ENCODE measurements at places on chromosomes 11 and 22.

DNA sequence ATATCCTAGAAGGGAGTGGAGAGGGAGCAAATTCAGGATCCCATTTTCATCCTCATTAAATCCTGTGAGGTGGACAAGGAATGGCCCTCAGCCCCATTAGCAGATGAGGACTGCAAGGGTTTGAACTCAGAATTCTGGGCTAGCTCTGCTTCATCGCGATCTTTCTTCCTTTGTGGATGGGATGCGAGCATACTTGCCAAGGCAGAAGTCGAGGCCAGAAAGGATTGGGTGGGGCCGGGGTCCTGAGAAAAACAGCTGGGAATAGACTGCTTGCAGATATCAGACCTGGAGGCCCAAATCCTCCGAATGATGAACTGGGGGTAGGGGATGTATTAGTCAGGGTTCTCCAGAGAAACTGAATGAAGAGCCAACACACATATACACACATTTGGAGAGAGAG lies 179.0 kb downstream of the CHST1 start:
- no peak for ATAC-seq

GRCh38 chr11:45884596-45885185 lies 760 bp upstream of the MAPK8IP1 start:
- ATAC-seq, result no peak

- ATAC-seq, result no peak
These were observed 60.2 kb downstream of the SLN start for GRCh38 chr11:107651672-107652071.

DNA sequence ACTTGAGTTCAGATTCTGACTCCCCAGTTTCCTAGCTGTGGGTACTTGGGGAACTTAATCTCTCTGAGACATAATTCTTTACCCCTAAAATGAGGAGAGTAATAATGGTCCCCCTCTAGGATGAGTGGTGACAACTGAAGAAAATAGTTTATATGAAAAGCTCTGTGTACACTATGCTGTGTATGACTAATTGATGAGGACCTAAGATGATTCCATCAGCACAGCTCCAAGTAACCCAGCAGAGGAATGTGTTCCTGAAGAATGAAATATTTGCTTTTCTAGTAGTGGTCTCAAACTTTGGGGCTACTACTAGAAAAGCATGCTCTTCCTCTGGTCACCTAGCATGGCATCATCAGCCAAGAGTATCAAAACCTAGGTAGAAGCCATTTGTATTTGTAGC lies 217.3 kb upstream of the NARS2 start:
- no peak for ATAC-seq

DNA sequence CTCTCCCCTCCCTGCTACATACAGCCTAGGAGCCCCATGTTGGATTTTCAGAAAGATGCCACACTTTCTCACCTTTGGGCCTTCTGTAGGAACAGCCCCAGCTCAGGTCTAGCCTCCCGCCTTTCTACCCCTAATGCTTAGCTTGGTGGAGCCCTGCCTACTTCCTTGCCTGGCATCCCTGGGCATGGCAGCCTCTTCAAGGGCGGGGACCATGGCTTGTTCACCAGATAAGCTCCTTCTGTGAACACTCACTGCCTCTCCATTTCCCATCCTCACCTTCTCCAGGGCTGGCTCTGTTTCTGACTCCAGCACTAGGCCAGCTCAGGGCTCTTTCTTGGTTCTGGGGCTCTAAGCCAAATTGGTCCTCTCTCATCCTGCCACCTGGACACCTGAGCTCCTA lies 1.4 kb downstream of the SEPTIN3 start:
- ATAC-seq, result no peak

DNA sequence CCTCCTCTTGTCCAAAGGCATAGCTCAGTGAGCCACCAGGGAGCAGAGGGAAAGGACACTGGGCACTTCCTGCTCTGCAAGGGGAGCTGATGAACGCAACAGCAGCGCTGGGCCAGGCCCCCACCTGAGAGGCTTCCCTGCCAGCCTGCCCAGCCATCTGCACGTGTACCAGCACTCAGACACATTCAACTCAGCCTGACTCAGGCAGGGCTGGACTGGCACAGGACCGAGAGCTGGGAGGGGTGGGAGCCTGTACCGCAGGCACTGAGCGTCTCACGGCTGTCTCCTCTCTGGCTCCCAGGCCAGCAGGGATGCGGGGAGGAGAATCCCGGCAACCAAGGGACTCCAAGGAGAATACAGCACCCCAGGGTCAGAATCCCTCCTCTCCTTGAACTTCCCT lies 411.8 kb downstream of the CTTN start:
- ATAC-seq, result no peak

GRCh38 chr11:99803501-99803900 lies 782.8 kb downstream of the CNTN5 start:
- ATAC-seq, result no peak

DNA sequence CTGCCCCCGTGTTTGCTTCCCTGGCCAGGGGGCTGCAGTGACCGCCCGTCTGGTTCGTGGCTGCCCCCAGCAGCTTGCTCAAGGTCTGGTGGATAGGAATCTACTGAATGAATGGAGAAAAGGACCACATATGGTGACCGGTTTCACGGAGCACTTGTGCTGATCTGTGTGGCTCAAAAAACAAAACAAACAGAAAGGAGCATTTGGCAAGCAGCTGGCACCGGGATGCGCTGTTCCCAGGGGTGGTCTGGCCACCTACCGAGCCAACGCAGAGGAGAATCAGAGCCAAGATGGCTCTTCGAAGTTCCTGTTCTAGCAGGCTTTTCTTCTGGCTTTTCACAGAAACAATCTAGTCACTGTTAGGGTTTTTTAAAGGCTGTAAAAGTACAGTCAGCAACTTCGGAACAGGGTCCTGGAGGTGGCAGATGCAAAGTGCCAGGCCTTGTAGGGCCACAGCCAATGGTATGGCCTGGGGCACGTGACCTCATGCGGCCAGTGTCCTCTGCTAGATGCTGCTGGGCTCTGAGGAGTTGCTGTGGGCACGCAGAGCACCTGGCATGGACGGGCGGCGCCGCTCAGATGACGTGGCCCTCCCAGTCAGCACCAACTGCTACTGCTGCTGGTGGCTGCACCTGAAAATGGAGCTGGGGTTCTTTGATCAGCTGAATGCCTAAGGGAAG lies 27.3 kb upstream of the PACSIN2 start:
- no peak for ATAC-seq

DNA sequence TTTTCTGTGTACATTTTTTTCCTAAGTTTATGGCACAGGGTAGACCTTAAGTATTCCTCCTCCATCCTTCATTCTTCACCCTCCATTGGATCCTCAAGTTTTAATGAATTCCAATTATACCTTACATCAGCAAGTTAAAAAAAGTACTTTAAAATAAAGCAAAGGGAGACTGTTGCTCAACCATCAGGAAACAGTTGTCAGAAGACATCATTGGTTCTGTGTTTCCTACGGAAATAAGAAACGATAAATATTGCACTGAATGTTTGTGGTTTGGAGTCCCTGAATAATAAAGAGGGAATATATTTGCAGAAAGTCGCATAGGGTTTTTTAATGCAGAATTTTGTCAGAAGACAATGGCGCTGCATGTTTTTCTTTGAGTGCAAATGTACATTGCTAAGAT lies 28.1 kb upstream of the LDHA start:
- no peak for ATAC-seq

DNA sequence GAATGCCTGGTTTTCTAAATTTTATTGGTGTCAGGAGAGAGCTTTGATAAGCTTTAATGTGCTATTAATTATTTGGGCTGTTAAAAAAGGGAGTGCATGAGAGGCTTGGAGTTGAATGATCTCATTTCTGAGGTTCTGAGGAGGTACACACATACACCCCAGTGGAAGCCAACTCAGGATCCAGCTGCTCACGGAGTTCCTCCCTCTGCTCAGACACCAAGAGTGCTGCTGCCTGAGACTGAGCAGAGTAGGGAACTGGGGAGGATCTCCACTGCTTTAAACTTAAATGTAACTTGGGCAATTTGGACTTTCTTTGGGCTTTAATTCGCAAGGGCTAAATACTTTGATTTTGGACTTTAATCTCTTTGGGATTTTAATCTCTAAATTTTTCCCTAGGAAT lies 414.4 kb upstream of the CADM1 start:
- no peak for ATAC-seq

DNA sequence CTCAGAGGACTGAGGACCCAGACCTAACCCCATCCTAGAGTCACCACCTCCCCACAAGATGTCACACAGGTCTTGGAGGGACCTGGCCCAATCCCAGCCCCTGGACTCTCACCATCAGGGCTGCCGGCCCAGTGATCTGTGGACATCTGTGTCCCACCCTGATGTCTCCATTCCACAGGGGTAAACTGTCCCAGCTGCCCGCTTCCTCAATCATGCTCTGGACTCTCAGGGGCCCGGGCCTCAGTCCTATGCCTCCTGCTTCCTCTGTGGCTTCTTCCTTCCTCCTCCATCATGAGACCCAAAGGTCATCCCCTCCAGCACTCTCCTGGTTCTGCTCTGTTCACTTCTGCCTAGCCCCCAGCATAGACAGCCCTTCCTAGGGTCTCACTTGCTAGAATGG lies 32.2 kb downstream of the ARAP1 start:
- no peak for ATAC-seq

- no peak for ATAC-seq
These were observed 12.6 kb downstream of the CHST1 start for GRCh38 chr11:45652781-45653180.

- ATAC-seq, result no peak
These were observed 43.8 kb downstream of the MAP6 start for GRCh38 chr11:75625021-75625420.

DNA sequence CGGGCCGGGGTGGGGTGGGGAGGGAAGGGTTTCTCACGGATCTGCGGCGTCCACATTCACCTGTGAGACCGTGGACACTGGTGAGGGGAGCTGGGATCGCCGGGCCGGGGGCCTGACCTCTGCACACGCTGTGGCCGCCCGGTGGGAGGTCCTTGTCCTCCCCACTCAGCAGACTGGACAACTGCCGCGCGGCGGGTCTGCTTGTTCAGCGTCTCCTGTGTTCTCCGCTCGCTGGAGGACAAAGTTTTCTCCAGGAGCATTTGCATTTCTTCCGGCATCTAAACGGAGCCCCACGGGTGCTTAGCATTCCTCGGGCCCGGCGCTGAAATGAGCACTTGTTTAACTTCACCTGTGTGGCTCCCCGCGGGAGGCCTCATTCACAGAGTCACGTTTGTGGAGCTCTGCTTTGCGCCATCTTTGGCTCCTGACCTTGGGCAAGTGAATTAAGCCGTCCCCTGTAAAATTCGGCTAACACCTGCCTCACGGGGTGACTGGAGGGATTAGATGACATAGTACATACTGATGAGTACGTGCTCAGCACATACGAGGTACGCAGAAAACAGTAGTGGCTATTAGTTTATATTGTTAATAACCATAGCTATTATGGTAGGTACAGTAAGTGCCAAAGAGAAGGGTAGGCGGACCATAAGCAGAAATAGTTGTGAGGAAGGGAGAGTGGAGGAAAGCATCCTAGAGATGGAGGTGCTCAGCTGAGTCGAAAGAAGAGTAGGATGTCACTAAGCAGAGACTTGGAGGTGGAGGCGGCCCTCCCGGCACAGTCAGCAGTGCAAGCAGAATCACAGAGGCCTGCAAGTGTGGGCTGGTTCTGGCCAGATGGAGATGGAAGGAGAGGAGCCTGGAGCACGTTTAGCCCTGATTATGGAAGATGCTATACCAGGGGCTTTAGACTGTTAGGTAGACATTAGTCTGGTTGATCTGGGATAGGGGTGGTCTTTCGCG lies 885 bp downstream of the TRMU start:
- ATAC-seq, result peak; percentile 59

DNA sequence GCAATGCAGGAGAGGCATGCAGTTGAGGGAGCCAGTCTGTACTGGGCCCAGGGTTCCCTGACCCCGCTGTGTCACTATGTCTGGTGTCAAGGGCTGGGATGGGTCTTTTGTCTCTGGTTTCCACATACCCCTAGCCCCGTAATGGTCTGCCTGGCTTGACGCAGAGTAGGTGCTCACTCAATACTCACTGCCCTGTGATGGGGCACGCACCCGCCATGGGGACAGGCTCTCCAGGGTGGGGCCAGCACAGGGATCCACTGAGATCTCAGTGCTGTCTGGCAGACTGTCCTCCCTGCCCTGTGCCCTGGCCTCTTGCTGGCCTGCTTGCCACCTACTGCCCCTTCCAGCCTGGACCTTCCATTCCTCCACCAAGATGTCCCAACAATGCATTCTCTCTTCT lies 101.7 kb upstream of the CD82 start:
- no peak for ATAC-seq

DNA sequence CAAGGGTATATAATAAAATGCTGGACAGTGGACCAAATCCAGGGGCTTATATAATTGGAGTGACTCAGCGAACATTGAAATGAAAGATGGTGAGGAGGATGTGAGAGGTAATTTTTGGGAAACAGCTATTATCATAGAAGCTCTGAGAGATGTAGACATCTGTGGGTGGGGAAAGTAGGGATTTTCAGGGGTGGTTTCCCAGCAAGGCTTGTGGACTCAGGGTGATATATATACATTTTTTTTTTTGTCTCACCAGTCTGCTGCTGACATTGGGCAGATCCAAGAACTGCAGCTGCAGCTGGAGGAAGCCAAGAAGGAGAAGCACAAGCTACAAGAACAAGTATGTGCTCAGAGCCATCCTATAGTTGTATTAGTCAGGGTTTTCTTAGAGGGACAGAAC lies 208.1 kb downstream of the MYO18B start:
- ATAC-seq, result no peak

- ATAC-seq, result no peak
These were observed 155.7 kb downstream of the CEP164 start for GRCh38 chr11:117483372-117483771.

DNA sequence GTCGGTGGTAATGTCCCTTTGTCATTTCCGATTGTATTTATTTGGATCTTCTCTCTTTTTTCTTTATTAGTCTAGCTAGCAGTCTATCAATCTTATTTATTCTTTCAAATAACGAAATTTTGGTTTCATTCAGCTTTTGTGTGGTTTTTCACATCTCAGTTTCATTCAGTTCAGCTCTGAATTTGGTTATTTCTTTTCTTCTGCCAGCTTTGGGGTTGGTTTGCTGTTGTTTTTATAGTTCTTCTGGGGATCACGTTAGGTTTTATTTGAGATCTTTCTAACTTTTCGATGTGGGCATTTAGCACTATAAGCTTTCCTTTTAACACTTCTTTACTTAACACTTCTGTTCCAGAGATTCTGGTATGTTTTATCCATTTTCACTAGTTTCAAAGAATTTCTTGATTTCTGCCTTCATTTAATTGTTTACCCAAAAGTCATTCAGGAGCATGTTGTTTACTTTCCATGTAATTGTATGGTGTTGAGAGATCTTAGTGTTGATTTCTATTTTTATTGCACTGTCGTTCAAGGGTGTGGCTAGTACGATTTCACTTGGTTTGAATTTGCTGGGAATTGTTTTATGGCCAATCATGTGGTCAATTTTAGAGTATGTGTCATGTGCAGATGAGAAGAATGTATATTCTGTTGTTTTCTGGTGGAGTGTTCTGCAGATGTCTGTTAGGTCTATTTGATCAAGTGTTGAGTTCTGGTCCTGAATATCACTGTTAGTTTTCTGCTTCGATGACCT lies 7.7 kb upstream of the SCGB1D1 start:
- no peak for ATAC-seq
